RWPE1 (cell line): ENCODE measurements at places on chromosomes 3 and 15.
A peak's percentile ranks its signal among the peaks of the same experiment; 100 is the strongest.

DNA sequence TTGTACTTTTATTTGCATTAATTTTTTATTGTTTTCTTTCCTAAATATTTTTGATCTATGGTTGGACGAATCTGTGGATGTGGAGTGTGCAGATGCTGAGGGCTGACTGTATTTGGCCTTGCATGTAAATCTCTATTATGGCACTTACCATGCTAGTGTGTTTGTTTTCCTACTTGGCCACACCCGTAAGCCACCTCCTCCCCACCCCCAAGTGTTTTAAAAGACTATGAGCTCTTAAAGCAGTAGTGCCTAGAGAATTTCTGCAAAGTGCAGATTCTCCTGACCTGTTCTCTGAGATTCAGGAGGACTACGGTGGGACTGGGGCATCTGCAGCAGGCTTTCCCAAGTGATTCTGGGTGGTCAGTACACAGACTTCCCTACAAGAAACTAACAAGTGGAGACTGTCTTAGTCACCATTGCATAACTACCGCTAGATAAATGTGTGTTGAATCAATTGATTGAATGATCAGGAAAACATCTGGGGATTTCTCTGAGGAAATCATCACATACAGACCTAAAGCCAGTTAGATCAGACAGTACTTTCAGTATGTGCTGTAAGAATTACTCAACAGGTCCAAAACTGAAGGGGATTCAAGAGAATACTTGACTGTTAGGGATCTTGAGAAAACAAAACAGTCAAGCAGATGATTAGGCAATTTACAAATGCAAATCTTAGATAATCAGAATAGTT, 6.2 kb upstream of the TIPARP start:
- no peak for DNase-seq

GRCh38 chr3:10177737-10178136, 13.0 kb downstream of the IRAK2 start:
- DNase-seq, result no peak

GRCh38 chr3:37444696-37445095, 270.3 kb upstream of the LRRFIP2 start:
- DNase-seq, result no peak

- DNase-seq, result no peak
These were observed 581.1 kb upstream of the GBE1 start for GRCh38 chr3:82342521-82342920.

DNA sequence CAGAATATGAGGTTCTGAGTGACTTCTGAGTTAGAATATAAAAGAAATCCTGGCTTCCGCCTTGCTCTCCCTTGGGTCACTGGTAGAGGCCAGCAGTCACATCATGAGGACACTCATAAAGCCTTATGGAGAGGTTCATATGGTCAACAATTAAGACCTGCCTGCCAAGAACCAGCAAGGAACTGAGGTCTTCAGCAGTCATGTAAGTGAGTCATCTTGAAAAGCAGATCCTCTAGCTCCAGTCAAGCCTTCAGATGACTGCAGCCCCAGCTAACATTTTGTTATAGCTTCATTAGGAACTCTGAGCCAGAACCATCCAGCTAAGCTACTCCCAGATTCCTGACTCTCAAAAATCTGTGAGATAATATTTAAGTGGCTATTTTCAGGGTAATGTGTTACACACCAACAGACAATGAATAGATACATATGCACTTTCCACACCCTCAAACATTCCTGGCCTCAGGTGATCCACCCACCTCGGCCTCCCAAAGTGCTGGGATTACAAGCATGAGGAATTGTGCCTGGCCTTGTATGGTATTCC, 447.2 kb downstream of the SHQ1 start:
- no peak for DNase-seq

GRCh38 chr3:154018100-154018696, 103.0 kb upstream of the ARHGEF26 start:
- DNase-seq, result peak; percentile 15

- no peak for DNase-seq
These were observed 24.5 kb upstream of the LIPC start for GRCh38 chr15:58407236-58407775.

GRCh38 chr15:96720251-96720650, 389.8 kb downstream of the NR2F2 start:
- DNase-seq, result no peak

- no peak for DNase-seq
These were observed 9.8 kb upstream of the COLQ start for GRCh38 chr3:15531346-15531745.

DNA sequence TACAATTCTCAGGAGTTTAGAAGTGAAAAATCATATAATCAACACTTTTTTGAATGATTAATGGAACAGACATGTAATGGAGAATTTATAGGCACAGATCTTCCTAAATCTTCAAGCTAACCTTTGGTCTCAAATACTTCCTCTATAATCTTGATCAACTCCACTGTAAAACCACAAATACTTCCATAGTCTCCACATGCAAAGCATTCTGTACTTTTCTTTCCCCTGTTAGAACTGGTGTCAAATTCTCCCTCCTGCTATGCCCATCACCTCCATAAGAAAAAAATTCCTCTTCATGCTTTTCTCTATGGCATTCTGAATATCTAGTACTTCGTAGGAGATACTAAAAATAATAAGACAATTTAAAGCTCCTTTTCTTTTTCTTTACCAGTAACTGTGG, 214.3 kb downstream of the ADAMTS9 start:
- no peak for DNase-seq

- DNase-seq, result no peak
These were observed 22.8 kb downstream of the ATP2C1 start for GRCh38 chr3:130916507-130917167.

DNA sequence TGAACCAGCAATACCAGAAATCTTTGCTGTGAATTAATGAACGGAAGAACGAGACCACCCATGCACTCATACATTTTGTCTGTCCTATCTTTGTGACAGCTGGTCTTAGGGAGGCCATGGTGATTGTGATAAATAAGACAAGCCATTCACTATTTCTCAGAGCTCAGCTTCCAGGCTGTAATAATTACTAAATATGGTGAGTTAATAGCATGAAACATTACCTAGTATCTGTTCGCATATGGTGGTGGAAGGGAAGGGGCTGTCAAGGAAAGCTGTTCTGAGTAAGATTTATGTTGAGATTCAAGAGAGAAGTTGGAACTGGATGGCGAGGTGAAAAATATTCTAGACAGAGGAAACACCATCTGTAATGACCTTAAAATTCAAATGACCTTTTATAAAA, 719.0 kb upstream of the ZNF385D start:
- DNase-seq, result no peak

GRCh38 chr3:63912768-63913588, 795 bp upstream of the SCAANT1 start:
- DNase-seq, result peak; percentile 60

DNA sequence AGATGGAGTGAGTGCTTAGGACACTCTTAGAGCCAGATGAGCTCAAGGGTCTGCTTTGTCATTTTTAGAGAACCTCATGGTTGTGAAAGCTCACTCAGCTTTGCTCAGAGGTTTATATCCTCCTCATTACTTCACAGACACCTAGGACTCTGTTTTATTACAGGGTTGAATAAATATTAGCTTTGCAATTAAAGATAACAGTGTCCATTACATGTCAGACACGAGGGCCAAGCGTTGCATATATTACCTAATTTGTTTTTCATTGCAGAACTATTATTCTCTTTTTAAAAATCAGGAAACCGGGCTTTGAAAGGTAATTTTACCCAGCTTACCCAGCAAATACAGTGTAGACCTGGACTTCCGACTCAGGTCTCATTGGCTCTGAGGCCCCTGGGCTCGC, 16.1 kb downstream of the MAP6D1 start:
- DNase-seq, result no peak
